ENCODE measurements at places on chromosomes 12 and 14.

DNA sequence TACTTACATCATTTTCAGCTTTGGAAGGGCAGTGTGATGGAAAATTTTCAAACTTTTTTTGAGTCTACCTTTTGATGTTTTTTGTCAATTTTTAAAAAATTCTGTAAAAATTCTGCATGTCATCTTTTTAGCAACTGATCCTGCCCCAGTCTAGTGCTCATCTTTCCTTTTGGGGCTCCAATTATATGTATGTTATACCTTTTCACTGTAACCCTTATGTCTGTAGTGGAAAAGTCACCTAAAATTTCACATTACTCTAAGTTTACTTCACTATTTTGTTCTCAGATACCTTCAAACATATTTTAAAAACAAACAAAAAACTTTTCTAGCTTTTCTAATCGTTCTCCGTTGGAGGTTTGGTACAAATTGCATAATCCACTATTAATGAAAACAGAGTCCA is 32.5 kb upstream of the MYRFL start:
- no peak for DNase-seq

GRCh38 chr14:99383472-99384449 is 96.9 kb downstream of the SETD3 start:
- DNase-seq, result no peak

GRCh38 chr14:68104518-68104917 is 284.9 kb downstream of the RAD51B start:
- DNase-seq, result peak; percentile 67

DNA sequence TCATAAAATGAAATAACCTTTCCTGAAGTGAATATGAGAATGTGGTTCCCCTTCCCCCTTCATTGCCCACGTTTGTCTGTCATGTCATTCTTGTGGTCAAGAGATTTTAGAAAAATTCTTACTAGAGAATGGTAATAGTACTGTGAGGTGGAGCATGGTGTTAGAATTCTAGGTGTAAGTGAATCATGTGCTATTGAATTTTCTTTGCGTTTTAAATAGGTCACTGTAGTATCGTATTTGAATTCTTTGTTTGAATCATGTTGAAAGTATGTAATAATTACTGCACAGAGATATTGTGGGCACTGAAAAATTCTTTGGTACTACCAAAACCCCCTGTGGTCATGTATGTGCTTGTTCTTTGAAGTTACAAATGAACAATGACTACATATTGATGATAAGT is 49.9 kb downstream of the FUT8 start:
- DNase-seq, result peak; percentile 71

DNA sequence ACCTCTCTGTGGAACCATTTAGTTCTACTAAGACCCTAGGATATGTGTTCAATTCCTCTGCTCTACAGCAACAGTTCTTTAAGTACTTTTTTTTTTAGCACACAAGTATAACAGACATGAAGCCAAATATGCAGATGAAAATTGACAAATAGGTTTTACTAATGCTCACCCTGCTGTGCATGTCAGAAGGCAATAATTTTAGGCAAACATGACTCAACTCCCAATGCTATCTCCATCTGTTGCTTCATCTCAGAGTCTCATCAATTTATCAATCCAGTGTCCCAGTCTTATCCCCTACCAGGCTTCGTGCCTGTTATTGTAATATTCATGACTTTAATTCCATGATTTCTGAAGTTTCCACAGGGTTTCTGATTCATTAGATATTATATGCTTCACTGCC is 57.7 kb downstream of the DBX2 start:
- DNase-seq, result no peak

DNA sequence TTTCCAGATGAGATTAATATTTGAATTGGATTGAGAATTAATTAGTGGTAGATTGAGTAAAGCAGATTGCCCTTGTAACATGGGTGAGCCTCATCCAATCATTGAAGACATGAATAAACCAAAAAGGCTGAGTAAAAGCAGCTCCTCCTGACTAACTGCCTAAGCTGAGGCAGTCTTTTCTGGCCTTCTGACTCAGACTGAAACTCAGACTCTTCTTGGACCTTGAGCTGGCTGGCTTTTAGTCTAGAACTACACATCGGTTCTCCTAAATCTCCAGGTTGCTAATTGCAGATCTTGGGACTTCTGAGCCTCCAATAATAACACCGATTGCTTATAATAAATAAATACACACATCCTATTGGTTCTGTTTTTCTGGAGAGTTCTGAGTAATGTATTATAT is 24.0 kb downstream of the FKBP11 start:
- no peak for DNase-seq

GRCh38 chr12:114678718-114679117 is 5.3 kb downstream of the TBX3 start:
- DNase-seq, result no peak

DNA sequence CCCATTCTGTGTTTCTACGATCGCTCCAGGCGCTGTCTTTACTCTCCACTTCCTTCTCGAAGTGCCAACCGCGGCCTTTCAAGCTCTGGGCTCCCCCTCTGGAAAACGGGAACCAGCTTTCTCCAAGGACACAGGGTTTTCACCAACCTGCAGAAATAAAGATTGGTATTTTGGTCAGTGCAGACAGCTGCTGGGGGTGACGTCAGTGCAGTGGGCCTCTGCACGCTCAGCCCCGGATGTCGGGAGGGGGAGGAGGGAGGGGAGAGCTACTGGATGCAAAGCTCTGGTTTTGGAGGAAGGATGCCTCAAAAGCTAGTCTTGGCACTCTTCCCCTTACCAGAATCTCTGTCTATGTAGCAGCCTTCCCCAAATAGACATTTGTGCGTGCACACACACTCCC is 19.9 kb downstream of the HRK start:
- DNase-seq, result peak; percentile 85

- no peak for DNase-seq
Observed at GRCh38 chr14:74562515-74563232, 49.4 kb downstream of the LTBP2 start.

DNA sequence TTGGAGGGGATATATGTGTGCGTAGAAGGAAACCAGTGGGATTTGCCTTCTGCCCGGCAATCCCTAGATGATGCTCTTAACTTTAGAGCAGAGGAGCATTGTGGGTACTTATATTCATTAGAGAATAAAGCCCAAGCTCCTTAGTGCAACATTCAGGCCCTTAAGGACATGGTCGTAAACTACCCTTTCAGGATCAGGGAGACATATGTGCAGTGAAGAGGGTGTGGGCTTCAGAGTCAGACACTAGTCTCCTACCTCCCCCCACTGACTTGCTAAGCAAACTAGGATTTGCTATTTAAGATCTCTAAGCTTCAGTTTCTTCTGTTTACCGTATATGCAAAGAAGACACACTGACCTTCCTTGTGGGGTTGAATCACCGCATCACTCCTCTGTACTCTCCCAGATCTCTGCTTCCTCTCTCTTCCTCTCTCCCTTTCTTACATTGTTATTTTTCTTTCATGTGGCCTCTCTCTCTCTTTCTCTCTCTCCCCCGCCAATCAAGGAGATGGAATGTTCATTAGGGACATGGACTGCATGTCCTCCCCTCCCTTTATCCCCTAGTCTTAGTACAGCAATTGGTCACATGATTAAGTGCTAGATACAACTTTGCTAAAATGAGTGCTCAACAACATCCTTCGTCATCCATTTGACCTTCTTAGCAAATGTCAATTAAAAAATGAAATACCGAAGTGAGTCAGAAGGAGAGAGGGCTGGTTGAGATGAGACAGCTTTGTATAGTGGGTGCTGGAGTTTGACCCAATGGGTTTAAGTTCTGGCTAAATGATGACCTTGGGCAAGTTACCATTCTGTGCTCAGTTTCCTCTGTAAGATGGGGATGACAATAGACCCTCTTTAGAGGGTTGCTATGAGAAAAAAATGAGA is 91.7 kb downstream of the TMX1 start:
- DNase-seq, result no peak

DNA sequence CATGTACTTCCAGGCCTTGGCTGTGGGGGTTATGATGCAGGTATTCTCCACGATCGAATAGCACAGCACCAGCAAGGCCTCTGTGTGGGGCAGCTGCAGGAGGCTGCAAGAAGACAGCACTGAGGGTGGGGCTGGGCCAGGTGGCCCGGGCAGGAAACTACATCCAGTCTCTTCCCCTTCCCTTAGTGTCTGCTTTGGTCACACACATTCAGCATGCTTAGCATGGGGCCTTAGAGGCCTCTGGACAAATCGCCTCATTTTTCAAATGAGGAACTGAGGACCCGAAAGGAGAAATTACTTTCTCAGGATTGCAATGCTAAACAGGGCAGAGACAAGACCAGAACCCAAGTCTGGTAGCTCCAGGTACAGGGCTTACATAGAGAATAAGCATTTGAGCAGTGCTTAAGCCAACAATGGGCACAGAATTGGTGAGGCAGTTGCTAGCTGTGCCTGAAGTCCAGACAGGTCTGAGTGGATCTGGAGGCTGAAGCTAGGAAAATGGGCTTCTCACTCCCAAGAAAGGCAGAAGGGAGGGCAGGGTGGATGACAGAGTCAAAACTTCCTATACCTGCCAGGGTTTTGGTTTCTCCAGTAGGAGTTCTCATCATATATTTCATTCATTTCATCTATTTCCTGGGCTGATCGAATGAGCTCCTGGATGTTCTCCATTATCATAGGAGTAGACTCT is 3.5 kb downstream of the ACRBP start:
- DNase-seq, result no peak

GRCh38 chr12:41512497-41512896 is 324.4 kb downstream of the PDZRN4 start:
- no peak for DNase-seq

GRCh38 chr14:98244162-98244948 is 1027.6 kb downstream of the BCL11B start:
- DNase-seq, result no peak

DNA sequence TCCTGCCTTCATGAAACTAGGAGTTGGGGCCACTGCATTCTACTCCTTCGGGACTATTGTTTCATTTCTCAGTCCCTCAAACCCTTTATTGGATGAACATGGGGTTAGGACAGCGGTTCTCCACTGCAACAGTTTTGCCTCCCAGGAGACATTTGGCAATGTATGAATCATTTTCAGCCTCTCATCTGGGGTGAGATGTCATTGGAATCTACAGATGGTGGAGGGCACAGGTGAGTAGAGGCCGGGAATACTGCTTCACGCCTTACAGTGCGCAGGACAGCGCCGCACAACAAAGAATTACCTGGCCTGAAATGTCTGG is 649 bp upstream of the GNPNAT1 start:
- DNase-seq, result no peak

DNA sequence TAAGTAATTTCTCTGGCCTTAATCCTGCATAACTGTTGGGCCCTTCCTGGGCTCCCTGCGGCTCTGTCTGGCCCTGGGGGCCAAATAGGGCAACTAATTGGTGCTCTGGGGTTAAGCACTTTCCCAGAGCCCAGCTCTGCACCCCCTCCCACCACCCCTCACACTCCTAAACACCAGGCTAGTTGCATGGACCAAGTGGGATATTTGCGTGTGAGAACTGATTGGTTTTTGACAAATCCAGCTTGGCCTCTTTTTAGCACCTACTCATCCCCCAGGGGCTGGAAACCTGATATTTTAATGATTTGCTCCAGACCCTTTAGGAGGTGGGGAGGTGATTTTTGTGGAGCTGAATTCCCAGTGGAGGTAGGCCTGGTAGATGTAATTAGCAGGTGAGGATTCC is 91.9 kb downstream of the DICER1 start:
- DNase-seq, result no peak

DNA sequence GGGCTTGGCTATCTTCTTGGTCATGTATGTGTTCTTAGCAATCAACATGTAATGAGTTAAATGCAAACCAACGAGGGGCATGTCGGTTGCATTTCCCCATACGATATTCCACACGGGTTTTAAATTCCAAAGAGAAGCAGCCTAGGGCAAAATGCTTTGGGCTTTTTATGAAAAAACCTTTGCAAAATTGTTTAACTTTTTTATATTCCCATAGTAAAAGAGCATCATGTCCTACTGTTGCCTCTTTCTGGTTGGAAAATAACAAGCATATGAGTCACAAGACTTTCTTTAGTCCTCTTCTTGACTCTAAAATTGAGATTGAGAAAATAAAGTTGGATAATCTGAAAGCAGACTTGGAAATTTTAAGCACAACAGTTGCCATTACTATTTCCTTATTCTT is 3.8 kb upstream of the DIO2 start:
- peak; percentile 28 for DNase-seq

DNA sequence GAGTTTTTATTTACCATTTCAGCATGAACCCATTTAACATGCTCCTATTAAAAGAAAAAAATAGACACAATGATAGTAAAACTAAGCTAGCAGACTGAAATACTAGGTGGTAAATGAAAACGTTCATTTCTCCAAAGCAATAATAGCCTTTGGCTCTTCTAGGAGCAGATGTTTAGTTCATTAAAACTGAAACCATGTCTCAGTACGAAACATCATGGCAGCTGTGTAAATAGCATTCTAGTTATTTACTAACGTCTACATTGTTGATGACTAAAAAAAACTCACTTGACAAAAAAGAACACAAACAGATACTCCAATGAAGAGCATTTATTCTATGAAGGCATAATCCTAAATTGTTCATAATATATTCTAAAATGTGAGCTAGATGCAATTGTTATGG is 17.9 kb downstream of the RECQL start:
- peak; percentile 59 for DNase-seq

GRCh38 chr14:25006031-25006430 is 43.9 kb downstream of the STXBP6 start:
- DNase-seq, result peak; percentile 26

DNA sequence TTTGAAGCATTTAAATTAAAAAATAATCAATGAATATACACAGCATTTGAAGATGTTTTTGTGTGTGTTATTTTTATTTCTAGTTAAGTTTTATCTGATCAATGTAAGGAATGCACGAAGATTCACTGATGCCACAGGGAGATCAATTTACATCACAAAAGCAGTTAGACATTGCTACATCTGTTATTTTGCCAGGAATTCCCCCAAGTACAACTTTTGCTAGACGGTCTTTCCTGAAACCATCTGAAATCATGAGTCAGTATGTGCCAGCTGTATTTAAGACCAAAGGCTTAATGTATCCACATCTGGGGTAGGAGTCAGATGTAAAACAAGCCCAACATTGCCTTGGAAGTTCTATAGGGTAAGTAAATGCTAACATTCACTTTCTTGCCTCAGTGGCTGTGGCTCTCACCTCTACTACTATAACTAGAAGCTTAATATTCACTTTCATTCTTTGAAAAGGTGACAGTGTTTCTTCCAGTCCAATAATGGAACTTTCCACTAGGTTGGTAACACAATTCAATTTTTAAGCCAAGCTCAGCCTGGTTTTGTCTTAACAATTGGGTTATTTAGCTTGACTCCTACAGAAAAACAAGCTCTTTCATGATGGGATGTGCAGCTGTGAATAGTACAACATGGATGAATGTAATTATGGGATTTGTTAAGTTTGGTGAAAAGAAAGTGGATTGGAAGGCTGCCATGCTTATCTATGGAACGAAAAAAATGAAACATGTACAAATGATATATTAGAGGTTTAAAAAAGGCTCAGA is 385.4 kb upstream of the TMEM132C start:
- peak; percentile 14 for DNase-seq

GRCh38 chr12:94304566-94305061 is 155.1 kb downstream of the CEP83 start:
- DNase-seq, result no peak

- DNase-seq, result no peak
Observed at GRCh38 chr14:35414365-35414764, 9.8 kb upstream of the NFKBIA start.

Measured in LHCN-M2 (cell line).